Regular cardiac myocyte (primary cell): ENCODE measurements at places on chromosomes 7 and 10. TPM values are rescaled to one million over a fixed set of nuclear protein-coding genes. Genes with fewer than 3 reads are reported as not detected.

The PRXL2A gene
- total RNA-seq = 26.5 and 38.9 TPM in 2 replicates

The SEMA3E gene
- total RNA-seq = 0.38 and 0.56 TPM in 2 replicates

The CASTOR2 gene
- 7.3 and 16.9 TPM in 2 replicates for total RNA-seq

The ARHGEF35 gene
- 0.85 and 1.5 TPM in 2 replicates for total RNA-seq

The NEUROD6 gene
- total RNA-seq = not detected in 2 replicates

The VGF gene
- total RNA-seq = under 0.01 TPM in 1 of 2 replicates, not detected in the other

The PRSS37 gene
- not detected in 2 replicates for total RNA-seq

The ERVW-1 gene
- total RNA-seq = not detected in 2 replicates

The SEMA3A gene
- total RNA-seq = 24.5 and 81.9 TPM in 2 replicates

The CALHM3 gene
- not detected in 2 replicates for total RNA-seq

The GNGT1 gene
- under 0.01 TPM in 1 of 2 replicates, not detected in the other for total RNA-seq

The HABP2 gene
- total RNA-seq = under 0.01 and 0.19 TPM in 2 replicates

The LIPK gene
- total RNA-seq = not detected in 2 replicates

The LDB1 gene
- total RNA-seq = 26.3 and 35.0 TPM in 2 replicates

The NPFFR1 gene
- total RNA-seq = under 0.01 TPM in 1 of 2 replicates, not detected in the other

The CC2D2B gene
- total RNA-seq = under 0.01 and 0.19 TPM in 2 replicates

The IKZF1 gene
- not detected in 2 replicates for total RNA-seq

The KLF14 gene
- total RNA-seq = under 0.01 TPM in 1 of 2 replicates, not detected in the other

The SKIDA1 gene
- 0.56 and 0.58 TPM in 2 replicates for total RNA-seq

The PHYHIPL gene
- total RNA-seq = not detected in 2 replicates

The INMT gene
- total RNA-seq = 6.9 and 89.9 TPM in 2 replicates

The SYPL1 gene
- 44.7 and 56.7 TPM in 2 replicates for total RNA-seq

The MEST gene
- total RNA-seq = 384 and 397 TPM in 2 replicates

The BHLHA15 gene
- 0.77 and 2.8 TPM in 2 replicates for total RNA-seq

The HOGA1 gene
- total RNA-seq = 0.56 and 0.58 TPM in 2 replicates

The NUDT13 gene
- 1.2 and 1.4 TPM in 2 replicates for total RNA-seq

The GALNT17 gene
- under 0.01 TPM in 1 of 2 replicates, not detected in the other for total RNA-seq

The LDB3 gene
- under 0.01 TPM in 1 of 2 replicates, not detected in the other for total RNA-seq

The ACTL6B gene
- total RNA-seq = not detected in 2 replicates

The CFTR gene
- under 0.01 TPM in 2 replicates for total RNA-seq

The CFAP70 gene
- total RNA-seq = 0.38 and 2.3 TPM in 2 replicates

The CALY gene
- not detected in 2 replicates for total RNA-seq

The ITIH5 gene
- 0.19 and 1.4 TPM in 2 replicates for total RNA-seq

The PLPP4 gene
- 15.0 and 20.0 TPM in 2 replicates for total RNA-seq

The SPDYE6 gene
- not detected in 2 replicates for total RNA-seq
